Hematopoietic multipotent progenitor cell treated with erythropoietin and hydrocortisone succinate and interleukin-3 and kit ligand, for 4 days (in vitro differentiated cells): ENCODE measurements at places on chromosomes 1 and 21.

GRCh38 chr21:41989698-41990097, 20.5 kb downstream of the ZBTB21 start:
- DNase-seq: no peak

GRCh38 chr1:61170328-61171238, 88.2 kb downstream of the NFIA start:
- DNase-seq: peak; percentile 89

- DNase-seq: no peak
Observed at GRCh38 chr21:42059721-42060120, 11.4 kb upstream of the UMODL1 start.

DNA sequence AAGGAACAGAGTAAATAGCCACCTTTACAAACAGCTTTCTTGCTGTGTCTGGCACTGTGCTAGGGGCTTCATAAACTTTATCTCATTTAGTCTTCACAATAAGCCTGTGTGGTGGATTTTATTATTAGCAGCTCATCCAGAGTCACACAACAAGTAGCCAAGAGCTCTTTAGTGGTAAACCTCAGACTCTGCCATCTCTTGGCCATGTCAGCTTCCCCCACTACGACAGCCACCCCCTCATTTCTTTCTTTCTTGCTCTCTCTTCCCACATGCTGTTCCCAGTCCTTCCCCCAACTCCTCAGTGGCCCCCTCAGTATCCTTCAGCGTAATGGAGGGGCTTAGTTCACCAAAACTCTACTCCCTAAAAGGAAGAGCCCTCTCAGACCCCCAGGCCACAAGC, 1.2 kb upstream of the ZNF683 start:
- DNase-seq: peak; percentile 71

- DNase-seq: no peak
Observed at GRCh38 chr1:114025609-114026401, 46.5 kb downstream of the OLFML3 start.

GRCh38 chr21:45463871-45464270, 58.9 kb downstream of the COL18A1 start:
- no peak for DNase-seq

DNA sequence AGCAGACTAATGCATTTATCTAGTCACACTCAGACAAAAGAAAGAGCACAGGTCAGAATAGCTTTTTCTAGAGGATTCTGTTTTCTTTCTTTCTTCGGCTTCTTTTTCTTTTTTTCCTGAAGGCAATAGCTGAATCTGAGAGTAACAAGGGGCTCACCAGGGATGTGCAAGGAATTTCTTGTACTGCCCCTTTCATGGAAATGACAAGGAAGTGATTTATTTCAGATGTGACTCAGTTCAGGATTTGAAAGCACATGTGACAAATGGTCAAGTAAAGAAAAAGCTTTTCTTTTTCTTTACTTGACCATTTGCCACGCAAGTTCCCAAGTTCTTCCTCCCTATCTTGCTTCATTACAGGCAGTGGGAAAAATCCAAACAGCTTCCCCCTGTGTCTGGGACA, 202.0 kb downstream of the GABPA start:
- DNase-seq: no peak

- DNase-seq: no peak
Observed at GRCh38 chr1:81672766-81673165, 128.0 kb upstream of the ADGRL2 start.

DNA sequence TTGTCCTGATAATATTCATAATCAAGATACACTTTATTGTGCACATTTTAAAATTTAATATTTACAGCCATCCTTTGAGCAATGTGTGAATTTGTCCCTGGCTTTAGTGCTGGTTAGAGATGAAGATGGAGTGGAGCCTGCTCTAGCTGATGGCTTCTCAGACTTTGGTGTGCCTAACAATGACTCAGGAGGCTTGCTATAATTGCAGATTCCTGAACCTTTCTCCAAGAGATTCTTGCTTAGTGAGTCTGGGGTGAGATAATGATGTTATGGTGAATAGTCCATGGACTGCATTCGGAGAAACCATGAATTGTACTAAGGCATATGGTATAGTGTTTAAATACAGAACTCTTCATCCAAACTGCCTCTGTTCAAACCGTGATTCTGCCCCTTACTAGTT, 307.1 kb downstream of the PAPPA2 start:
- DNase-seq: no peak

GRCh38 chr1:119784191-119784781, 15.6 kb upstream of the HMGCS2 start:
- peak; percentile 60 for DNase-seq

GRCh38 chr1:25476186-25477097, 45.7 kb downstream of the MACO1 start:
- no peak for DNase-seq

- peak; percentile 13 for DNase-seq
Observed at GRCh38 chr1:78275906-78276685, 214.7 kb upstream of the PTGFR start.

DNA sequence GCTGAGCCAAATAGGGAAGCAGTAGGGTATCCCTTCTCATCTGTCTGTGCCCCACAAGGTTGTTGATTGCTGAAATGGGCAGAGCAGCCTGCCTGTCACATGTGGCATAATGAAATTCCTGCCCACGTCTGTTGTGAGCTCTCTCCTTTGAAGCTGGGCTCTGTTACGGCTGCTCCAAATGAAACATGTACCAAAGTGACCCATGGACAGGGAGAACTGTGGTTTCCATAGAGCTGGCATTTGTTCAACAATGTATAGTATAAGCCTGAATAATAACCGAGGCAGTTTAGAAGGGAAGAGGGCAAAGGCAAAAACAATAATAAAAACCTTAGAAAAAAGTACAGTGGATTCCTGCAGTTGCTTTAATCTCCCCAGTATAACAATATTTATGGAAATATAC, 149.7 kb downstream of the LYPLAL1 start:
- DNase-seq: no peak

DNA sequence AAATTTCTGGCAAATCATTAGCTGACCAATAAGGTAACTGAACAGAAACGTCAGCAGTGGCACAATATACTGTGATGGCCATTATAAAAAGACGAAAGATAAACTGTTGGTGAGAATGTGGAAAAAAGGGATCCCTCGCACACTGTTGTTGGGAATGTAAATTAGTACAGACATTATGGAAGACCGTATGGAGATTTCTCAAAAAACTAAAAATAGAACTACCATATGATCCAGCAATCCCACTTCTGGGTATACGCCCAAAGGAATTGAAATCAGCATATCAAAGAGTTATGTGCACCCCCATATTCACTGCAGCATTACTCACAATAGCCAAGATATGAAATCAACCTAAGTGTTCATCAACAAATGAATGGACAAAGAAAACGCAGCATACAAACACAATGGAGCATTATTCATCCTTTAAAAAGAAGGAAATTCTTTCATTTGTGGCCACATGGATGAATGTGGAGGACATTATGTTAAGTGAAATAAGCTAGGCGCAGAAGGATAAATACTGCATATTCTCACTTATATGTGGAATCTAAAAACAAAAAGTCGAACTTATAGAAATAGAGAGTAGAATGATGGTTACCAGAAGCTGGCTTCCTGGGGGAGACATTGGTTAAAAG, 257.7 kb downstream of the RHOU start:
- DNase-seq: no peak
